RPMI8226 (cell line): ENCODE measurements at places on chromosomes 6 and 20.

DNA sequence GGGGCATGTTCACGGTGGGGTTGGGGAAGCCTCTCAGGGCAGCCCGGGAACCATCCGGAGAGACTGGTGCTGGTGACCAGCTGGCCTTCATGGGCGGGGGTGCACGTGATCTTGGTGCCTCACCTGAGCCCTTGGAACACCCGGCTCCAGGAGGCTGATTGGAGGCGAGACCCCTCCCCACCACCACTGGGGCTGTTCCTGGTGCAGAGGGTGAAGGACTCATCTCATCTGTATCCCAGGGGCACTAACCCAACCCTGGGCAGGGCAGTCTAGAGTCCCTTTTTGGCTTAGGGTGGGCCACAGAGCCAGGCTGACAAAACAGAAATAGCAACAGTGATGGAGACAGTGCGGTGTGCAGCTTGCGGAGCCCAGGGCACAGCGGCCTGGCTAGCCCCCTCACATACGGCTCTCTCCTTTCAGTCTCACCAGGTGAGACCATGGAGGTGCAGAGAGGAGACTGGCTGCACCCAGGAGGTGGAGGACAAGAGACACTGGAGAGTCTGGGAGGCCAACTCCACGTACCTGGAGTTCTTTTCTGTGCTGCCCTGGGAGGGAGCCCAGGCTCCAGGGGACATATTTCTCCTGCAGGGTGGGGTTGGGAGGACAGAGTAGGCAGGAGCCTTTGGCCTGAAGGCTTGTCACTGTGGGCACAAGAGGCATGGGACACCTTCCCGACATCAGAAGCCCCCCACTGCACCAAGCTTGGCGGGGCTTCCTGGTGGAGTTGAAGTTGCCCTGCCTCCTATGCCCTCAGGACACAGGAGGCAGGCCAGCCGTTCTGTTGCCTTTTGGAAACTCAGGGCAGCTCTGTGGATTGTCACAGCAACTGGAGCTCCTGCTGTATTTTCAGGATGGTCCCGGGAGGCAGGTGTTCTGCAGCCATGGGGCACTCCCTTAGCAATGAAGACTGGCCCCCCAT, 106.0 kb downstream of the SYCP2 start:
- no peak for DNase-seq

GRCh38 chr20:64056889-64057627, 5.9 kb upstream of the TCEA2 start:
- peak; percentile 48 for DNase-seq

GRCh38 chr20:32382102-32382950, 24.2 kb downstream of the ASXL1 start:
- DNase-seq: no peak

DNA sequence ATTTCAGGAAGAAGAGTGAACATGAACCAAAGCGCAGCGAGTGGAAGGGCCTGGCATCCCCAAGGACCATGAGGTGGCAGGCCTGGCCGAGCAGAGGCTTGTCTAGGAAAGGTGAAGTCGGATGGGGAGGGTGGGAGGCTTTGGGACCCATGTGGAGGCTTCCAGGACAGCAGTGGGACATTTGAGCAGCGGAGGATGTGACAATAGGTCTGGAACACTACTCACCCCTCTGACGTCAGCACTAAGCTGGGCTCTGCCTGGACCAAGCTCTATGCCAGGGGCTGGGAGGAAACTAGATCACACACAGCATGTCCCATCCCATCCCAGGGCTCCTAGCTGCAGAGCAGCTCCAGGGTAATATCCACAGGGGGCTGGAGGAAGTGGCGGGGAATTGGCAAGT, 175.3 kb upstream of the RIN2 start:
- DNase-seq: no peak

GRCh38 chr6:157488058-157488457, 107.1 kb downstream of the ZDHHC14 start:
- no peak for DNase-seq

GRCh38 chr6:65117817-65118409, 589.1 kb downstream of the EYS start:
- no peak for DNase-seq

DNA sequence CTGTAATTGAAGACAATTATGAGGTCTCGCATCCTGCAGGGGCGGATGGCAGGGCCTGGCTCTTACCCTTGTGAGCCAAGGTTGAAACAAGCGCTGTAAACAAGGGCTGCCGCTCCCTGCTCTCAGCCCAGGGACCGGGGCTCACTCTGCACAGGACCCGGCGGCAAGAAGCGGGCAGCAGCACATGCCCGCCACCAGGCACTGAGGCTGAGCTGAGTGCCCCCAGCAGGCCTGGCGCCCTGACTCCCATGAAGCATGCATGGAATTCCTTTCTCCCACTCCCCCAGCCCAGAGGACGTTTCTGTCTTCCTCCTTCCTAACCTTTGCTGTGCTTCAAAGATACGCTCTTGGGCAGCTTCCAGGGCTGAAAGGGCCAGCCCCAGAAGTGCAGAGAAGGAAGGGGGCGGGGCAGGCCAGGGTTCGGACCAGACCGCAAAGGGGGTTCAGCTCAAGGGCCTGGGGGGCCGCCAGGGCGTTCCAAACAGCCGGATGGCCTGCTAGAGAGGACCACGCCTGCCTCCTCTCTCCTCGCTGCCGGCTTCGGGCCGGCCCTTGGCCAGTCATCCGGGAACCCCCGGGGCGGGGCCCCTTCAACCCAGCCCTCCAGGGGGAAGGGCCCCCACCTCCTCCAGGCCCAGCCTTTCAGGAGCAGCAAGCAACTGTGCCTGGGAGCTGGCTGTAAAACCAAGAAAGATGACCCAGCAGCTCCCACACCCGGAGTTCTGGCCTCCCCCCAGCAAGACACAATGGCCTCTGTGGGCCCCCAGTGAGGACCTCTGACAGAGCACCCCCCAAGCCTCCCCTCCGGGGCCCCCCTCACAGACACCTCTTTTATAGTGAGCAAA, 109.9 kb downstream of the NOL4L start:
- peak; percentile 23 for DNase-seq

- no peak for DNase-seq
Measured at GRCh38 chr20:37426106-37426505, 80.2 kb downstream of the SRC start.

- no peak for DNase-seq
Measured at GRCh38 chr6:52288216-52288615, 3.7 kb upstream of the MCM3 start.

- no peak for DNase-seq
Measured at GRCh38 chr6:14464716-14465115, 347.1 kb downstream of the CD83 start.

- DNase-seq: no peak
Measured at GRCh38 chr20:44098256-44098630, 88.7 kb downstream of the JPH2 start.

- no peak for DNase-seq
Measured at GRCh38 chr20:8342391-8342790, 210.3 kb downstream of the PLCB1 start.

GRCh38 chr6:129257196-129257595, 374.3 kb downstream of the LAMA2 start:
- no peak for DNase-seq

DNA sequence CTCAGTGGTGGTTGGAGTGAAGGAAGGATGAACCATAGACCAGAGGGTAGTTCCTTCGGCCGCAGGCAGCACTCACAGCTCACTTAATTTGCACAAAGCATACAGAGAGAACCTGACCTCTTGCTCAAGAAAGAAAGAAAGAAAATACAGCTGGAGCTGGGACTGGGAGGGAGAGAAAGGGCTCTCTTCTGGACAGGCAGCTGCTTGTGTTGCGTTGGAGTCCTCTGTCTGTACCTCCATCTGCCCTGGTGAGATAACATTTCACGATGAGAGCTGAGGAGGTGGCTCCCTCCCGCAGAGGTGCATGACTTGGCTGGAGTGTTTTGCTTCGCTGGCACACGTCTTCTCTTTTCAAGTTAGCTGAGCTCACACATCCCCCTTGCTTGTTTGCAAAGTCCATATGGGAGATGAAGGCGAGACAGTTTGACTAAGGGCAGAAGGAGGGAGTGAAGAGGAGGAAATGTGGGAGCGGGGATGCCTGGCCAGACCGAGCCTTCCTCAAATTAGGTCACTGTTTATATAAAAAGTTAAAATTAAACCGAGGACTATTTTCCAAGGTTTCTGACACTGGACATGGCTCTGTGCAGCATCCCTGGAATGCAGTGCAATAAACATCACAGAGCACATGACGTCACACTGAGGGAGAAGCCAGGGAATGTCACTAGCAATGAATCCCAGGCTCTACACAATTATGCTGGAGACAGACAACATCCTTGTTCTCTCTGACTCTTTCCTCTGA, 359.4 kb downstream of the CD83 start:
- peak; percentile 45 for DNase-seq
